Stimulated activated CD8-positive, alpha-beta memory T cell treated with anti-CD3 and anti-CD28 coated beads, Interleukin-15, amount 100 ng/mL, for 48 hours (primary cell): ENCODE measurements at places on chromosomes 11 and 22.

DNA sequence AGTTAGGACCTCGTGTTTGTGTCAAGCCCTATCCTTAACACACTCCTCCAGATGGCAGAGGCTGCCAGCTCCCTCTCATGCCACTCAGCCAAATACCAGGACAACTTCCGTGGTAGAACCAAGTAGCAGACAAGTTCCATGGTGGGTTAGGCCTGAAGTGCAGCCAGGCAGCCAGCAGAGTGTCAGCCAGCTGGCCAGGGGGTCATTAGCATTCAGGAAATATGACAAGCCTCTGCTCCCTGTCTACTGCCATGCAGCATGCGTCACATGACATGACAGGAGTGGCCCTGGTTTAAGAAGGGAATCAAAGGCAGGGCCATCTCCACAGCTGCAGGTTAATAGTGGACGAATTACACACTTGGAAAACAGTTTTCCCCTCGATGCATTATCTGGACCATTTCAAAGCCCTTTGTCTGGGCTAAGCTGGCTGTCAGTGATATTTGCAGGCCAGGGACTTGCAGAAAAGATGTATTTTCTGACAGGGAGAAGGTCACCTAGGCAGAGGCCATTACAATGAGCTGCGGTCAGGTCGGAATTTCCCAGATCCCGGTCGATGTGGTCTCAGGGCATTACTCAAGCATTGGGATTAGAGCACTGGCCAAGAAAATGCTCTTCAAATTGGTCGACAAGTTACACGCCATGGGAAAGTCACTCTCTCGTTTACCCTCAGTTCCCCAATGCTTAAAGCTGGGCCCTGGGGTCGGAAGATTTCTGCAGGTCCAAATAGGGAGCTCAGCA lies 461.7 kb upstream of the CADM1 start:
- DNase-seq = no peak

- no peak for DNase-seq
Observed at GRCh38 chr22:43177479-43177878, 9.5 kb downstream of the TTLL12 start.

GRCh38 chr11:120578596-120579154 lies 67.1 kb downstream of the GRIK4 start:
- DNase-seq = no peak

DNA sequence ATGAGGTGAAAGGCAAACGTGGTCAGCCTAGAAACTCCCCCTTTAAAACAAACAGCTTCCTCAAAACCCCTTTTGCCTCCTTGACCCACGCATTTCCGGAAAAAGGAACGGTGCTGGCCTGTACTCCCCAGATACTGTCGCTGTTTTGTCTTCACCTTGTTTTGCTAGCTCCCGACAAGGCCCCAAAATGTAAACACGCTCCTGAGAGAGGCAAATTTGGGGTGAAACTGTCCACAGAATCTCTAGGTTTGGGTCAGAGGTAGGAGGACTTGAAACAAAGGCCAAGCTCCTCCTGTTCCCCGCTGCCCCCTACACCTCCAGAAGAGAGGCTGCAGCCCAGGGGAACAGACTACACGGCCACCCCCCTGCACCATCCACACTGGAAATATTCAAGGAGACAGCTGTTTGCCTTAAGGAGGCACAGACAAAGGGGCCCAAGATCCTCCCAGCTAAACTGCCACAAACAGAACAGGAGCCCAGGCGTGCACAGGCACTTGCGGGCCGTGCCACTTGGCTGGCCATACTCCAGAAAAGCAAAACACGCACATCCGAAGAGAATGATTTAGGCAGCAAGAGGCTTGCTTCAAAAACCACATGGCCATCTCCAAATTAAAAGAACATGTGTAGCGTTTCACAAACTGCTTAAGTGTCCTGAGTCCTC lies 160.5 kb upstream of the GRK3 start:
- no peak for DNase-seq

- no peak for DNase-seq
Observed at GRCh38 chr22:19527321-19527721, 3.1 kb upstream of the CLDN5 start.

GRCh38 chr11:22688914-22689313 lies 22.5 kb downstream of the GAS2 start:
- DNase-seq = no peak

- DNase-seq = peak; percentile 77
Observed at GRCh38 chr11:86182976-86183584, 61.5 kb upstream of the EED start.

DNA sequence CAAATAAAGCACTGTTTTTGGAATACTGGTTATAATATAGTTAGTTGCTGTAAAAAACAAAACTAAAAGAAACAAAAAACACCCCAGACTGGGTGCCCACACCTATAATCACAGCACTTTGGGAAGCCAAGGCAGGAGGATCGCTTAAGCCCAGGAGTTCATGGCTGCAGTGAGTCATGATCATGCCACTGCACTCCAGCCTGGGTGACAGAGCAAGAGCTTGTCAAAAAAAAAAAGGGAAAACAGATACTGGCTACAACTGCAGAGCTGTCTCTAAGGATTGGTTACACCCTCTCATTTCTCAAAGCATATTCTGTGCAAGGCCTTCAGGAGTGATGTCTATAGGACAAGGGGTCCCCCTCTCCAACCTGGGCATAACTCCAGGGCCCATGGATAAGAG lies 14.6 kb upstream of the STK33 start:
- DNase-seq = no peak

- no peak for DNase-seq
Observed at GRCh38 chr11:73755670-73756069, 5.2 kb downstream of the RAB6A start.

DNA sequence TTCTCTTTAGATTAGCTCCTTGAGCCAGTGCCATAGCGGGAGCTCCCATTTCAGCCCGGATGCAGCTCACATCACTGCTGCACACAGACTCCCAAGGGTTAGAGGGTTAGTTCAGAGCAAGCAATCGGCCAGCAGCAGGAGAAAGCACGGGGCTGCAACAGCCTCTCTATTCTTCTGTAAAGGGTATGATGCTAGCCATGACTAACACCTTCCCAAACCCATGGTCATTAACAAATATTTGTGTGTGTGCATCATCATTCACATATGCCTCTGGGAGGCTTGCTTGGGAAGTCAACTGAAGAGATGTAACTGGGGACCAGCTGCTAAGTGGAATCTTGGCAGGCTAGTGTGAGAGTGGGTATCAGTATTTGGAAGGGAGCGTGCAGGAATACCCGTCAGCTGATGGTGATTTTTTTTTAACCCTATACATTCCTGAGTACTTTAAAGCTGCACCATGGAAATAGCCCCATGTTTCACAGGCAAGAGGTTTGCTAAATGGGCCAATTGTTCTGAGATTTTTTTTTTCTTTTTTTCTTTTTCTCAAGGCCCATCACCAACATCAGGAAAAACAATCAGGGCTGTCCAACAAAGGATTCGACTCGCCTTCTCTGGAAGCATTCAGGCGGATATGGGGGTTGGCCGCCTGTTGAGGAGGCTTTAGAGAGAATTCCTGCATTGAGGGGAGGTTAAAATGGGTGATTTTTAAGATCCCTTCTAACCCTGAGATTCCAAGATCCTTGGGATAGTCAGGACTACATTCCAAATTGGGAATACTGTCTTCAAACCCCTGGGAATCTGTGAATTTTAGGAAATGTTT lies 33.2 kb upstream of the CCDC89 start:
- no peak for DNase-seq

- DNase-seq = no peak
Observed at GRCh38 chr22:19574247-19574646, 50.0 kb upstream of the CLDN5 start.

- no peak for DNase-seq
Observed at GRCh38 chr11:19673924-19674729, 38.5 kb upstream of the NAV2 start.

- DNase-seq = no peak
Observed at GRCh38 chr22:46318576-46318975, 16.9 kb upstream of the TRMU start.

GRCh38 chr11:71080239-71081097 lies 171.9 kb downstream of the SHANK2 start:
- peak; percentile 46 for DNase-seq

DNA sequence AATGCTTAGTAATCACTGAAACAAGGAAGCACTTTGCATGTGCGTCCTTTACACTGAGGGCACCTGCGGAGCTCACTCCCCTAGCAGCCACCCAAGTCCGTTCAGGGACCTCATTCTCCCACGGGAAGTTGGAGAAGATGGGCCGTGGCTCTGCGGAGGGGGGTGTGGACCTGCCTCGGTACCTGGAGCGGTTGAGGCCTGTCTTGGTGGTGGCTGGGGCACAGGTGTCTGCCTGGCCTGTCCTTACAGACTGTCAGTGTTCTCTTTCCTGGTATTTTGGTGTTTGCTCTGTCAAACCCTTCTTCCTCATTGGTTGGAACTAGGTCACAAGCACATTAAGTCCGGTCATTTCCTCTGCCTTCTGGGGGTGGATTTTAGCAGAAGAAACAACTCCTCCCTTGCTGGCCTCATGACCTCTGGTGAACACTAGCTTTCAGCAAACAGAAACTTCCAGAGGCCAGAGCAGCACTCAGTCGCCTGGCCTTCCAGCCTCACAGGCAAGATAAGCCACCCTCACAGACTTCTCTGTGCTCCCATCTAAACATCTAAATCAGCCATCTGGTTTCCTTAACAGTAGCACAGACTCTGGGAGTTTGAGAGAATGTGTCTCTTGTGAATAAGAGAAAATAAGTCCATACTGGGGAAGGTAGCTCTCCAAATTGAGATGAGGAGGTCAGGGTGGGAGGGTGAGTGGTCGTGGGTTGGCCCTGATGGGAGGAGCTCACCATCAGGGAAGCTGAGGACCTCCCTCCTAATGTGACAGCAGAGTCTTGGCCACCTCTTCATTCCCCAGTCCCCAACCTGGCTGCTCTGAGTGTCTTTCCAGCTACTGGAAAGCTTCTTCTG lies 8.6 kb downstream of the SNAP29 start:
- DNase-seq = no peak

DNA sequence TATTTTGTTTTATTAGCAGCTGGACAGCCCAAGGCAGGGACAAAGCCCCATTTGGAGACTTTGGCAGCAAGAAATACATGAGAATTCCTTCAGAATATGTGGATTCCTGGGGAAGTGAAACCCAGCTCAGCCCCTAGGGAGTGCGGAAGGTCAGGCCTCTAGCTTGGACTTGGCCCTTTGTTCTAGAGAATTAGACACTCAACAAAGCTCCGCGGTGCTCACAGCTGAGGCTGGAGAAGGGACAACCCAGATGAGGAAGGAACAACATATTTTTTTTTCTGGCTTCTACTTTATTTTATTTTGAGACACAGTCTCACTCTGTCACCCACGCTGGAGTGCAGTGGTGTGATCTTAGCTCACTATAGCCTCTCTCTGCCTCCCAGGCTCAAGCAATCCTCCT lies 44.7 kb upstream of the SEPTIN5 start:
- DNase-seq = no peak

GRCh38 chr11:2386591-2386990 lies 9.5 kb downstream of the CD81 start:
- DNase-seq = no peak

- DNase-seq = no peak
Observed at GRCh38 chr11:72745511-72745910, 6.7 kb downstream of the ARAP1 start.

GRCh38 chr11:126797457-126798169 lies 203.0 kb downstream of the KIRREL3 start:
- no peak for DNase-seq

DNA sequence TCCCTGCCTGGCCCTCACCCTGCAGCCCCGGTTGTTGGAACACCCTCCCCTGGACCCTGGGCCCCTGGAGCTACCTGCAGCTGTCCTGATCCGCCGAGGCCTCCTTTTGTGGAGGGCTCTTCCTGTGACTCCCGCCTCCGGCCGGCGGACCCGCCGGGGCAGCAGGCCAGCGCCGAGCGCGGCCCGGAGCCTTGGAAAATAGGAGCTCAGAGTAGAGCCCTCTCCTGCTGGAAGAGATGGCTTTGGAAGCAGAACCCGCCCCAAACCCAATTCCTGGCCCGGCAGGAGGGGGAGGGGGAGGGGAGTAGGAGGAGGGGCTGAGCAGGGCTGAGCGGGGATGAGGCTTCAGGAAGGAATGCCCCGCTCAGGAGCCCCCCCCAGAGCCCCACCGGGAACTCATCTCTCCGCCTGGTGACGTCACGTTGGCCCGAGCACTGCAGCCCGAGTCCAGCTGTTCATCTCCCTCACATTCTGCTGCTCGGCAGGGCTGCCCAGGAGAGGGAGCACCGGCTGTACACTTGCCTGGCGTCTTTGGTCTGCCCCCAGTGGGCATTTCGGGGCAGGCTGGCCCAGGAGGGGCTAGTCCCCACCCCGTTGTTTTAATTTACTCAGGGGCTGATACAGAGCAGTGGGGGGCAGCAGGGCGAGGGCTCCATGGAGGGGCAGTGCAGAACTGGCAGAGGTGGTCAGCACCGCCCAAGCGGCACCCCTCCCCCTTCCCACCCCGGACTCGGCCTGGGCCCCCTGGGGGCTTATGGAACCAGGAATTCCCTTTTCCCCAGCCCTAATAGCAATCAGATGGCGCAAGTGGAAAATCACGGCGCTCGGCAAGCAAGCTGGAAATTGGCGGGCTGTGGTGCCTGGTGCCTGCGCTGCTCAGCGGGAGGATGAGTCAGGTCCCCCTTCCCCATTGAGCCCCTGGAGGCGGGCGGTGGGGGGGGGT lies at the start of gene MRGPRF:
TSS of gene MRGPRF (minus strand) at position 238 of the 943 bp plus-strand sequence. CDS start 3,345 bp downstream, outside the sequence.
- DNase-seq = no peak

GRCh38 chr11:105074166-105074530 lies 29.0 kb upstream of the CARD16 start:
- DNase-seq = no peak

DNA sequence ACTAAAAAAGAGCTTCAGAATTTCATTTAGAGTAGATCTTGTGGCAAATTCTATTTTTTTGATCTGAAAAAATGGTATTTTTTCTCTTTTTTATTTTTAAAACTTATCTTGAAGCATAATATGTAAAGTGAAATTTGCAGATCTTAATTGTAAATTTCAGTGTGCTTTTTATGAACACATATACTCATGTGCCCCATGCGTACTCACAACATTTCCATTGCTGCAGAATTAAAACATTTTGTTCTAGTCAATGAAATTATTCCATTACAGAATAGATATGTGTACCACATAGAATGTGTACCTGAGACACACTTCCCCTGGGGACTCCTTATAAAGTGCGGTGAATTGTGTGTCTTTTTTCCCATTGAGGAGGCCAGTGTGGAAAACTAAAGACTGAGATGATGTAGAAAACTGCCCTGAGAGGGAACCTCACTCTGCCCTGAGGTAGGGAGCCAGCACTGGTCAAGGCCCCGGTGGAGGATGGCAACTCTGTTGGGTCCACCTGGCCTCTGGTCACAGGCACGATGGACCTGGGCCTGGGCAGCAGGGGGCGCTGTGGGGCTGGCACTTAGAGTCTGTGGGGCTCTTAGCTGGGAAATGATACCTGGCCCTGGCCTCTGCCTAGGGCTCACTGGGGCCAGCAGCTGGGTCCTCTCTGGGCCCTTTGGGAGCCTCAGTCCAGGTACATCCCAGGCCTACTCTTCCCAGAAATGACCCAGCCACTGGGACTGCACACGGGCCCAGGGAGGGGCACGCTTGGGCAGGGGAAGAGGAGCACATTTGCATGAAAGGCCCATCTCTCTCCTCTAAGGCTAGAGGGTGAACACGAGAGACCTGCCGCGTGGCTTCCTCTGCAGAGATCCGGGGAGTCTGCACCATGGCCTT lies 77.9 kb upstream of the TOP3B start:
- peak; percentile 42 for DNase-seq
